ENCODE measurements at places on chromosomes 2 and 18.

- DNase-seq, result no peak
Measured at GRCh38 chr18:52615943-52616342, 275.9 kb downstream of the DCC start.

GRCh38 chr2:44547718-44548117 is 186.0 kb downstream of the CAMKMT start:
- no peak for DNase-seq

DNA sequence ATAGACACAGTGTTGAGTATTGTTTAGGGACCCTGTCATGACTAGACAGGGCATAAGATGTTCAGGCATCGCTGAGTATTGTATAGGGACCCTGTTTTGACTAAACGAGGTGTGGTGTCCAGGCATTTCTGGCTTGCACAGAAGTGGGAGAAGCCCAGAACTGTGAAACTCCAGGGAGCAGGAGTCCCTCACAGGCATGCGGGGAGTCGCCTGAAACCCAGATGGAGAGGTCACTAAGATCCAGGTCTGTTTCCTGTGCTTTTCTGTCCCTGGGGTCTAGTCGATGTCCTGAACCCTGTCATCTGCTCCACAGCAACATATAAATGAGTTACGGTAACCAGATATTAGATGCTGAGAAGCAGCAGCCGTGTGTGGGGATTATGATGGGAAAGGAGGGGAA is 469.0 kb upstream of the SALL3 start:
- no peak for DNase-seq

DNA sequence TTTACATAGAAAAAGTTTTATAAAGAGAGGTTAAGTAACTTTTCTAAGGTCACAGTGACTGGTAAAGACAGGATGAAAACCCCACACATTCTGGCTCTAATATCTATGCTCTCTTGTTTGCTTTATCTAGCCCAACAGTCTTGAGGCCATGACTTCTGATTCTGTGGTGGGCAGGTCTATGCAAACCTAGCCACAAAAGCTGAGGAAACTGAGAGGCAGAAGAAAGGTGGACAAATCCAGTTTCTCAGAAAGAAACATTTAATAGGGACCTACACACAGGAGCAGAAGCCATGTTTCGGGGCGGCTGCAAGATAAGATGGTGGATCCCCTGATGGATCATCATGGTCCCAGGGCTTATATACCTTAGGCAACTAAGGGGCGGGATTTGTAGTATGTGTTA is 21.8 kb downstream of the HSPD1 start:
- no peak for DNase-seq

DNA sequence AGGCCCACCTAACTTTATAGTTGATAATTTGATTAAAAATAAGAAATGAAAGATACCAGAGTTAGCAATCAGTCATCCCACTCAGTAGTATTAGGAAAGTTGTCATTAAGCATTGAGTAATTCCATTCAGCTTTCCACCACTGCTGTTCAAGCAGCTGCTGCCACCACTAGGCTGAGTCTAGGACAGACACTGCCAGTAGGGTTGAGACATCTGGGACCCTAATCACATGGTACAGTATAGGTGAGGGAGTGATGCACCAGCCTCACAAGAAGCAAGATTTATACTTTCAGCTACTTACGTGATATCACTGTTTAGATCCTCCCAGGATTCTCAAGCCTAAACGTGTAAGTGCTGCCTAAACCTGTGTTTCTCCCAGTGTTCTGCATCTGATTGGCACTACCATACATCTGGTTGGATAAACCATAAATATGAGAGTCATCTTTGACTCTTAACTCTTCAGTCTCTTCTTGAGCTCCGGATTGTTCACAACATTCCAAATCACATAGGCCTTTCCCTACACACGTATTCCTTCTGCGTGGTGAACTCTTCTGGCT is 3.2 kb downstream of the UBXN4 start:
- no peak for DNase-seq

GRCh38 chr2:175135862-175136261 is 32.1 kb downstream of the ATF2 start:
- DNase-seq, result no peak

DNA sequence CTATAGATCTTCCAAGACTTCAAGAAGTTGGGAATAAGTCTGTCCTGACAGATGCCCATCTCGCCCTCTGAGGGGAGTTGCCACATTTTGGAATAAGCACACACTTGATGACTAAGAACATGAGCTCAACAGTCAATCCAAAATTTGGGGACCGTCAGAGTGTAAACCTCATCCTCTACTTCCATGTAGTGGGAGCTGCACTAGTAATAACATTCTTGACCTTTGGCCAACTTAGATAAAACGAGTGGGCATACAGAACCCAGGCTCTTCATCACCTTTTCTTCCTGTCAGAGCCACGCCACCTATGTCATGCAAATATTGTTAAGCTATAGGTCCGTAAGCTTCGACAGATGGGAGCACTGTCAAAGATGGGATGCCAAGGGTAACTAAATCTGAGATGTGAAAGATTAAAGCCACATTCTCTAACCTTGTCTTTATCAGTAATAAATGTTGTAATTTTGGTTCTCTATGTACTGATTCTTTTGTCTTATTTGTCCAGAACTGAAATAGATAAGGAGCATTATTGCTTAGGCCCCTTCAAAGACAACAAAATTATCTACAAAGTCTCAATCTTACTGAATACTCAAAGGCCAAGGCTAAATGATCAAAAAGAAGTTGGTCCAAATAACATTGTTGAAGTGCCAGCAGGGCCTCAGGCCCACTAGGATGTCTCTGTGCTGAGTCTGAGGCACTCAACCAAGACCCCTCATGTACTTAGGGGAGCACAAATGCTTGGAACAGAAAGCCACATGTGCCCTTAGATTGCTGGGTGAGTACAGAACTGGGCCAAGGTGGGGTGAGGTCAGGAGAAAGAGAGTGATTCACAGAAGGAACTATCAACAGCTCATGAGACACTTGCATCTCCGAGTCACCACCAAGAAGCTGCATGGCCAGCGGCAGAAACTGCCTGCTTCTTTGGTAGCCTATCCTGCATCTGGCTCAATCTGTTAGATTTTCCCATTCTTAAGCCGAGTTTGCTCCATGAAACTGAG is 15.0 kb downstream of the CDH2 start:
- DNase-seq, result no peak

All from DMS79 treated with DMSO at 0.1 percent for 48 hours (cell line).